Stimulated activated CD8-positive, alpha-beta memory T cell treated with anti-CD3 and anti-CD28 coated beads, Interleukin-4, amount 100 ng/mL, for 48 hours (primary cell): ENCODE measurements at places on chromosomes 13 and 19.

DNA sequence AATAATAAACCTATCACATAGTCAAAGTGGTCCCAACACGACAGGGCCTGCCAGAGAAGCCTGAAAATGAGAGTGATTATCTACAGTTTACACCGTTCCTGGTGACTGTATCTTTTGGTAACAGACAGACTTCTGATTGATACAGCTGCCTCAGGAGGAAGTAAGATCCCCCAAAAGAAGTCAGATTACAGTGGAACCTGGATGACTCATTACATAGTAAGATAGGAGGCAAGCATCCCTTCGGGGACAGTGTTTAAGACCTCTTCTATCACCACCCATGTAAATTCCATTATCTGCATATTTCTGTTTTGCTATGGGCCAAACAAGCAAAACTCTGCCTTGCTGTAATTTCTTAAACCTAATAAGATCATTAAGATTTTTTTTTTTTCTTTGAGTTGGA lies 44.0 kb upstream of the FLT1 start:
- no peak for DNase-seq

- no peak for DNase-seq
These were observed 1.7 kb downstream of the UBXN6 start for GRCh38 chr19:4455719-4456475.

DNA sequence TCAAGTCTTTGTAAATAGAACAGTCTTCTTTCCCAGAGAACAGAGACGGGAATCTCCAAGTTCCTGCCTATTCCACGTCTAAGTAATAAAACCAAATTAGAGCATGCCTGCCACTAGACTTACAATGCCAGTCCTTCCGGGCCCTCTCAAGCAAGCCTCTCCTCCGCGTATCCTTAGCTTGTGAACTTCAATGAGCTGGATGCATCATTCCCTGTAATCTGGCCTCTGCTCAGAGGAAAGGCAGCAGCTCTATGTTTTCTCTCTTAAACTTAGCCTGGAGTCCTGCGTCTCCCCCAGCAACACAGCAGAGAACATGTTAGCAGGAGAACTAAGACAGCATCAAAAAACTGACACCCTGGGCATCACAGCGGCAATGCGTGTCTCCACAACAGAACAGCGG lies 8.2 kb downstream of the NALCN start:
- DNase-seq, result no peak

DNA sequence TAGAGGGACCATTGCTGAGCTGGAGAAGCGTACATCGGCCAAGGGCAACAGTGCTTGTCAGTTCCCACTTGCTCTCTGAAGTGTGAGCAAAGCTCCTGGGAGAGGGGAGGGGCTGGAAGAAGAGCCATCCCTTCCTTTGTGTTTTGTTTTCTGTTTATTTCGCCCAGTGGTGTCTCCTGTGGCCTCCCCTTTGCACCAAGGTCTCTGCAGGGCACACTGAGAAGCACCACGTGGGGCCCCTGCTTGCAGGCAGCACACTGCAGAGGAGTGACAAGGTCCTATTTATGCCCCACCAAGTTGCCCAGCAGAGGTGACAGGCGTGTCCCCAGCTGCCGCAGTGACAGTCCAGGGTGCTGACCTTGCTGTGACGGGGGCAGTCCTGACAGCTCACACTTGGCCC lies 24.0 kb downstream of the GRIN2D start:
- no peak for DNase-seq

DNA sequence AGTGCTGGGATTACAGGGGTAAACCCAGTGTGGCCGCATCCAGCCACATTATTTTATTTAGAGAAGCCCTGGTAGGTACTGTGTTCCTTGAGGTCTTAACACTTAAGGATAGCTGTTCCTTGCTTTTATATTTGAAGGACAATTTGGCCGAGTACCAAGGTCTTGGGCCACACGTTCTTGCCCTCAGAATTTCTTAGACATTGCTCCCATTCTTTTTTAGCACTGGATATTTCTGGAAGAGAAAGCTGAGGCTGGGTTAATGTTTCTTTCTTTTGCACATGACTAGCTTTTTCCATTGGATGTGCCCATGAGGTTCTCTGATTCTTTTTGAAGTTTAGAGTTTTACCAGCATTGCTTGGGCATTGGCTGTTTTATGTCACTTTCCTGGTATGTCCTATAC lies 5.5 kb upstream of the RNF113B start:
- DNase-seq, result no peak

- no peak for DNase-seq
These were observed 527 bp downstream of the KLK6 start for GRCh38 chr19:50968716-50969412.

DNA sequence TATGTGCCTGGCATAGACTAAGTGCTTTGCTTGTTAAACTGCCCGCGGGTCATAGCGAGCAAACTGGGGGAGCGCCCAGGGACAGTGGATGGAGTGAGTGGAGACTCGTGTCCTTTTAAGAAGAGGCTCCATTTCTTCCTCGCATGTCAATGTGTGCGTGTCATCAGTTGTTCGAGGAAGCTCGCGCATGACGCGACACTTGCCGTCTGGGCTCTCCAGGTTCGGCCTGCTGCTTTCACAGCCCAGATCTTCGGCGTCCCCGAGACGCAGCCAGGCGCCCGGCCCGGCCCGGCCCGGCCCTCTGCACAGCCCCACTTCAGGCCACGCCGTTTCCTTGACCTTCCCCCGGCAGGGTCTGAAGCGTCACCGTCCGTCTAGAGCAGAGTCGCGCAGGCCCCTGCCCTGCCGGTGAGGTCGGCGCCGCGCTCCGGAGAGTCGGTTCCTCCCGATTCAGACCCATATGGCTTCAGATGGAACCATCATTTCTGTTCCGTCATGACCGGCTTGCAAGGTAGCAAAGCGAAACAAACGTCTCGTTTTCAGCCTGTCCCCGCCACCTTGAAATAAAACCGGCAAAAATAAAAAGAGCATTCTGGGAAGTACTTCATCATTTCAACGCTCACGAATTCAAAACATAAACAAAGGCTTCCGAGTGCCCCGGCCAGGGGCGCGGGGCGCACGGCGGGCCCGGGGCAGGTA lies 599 bp upstream of the ARHGEF7 start:
- no peak for DNase-seq

DNA sequence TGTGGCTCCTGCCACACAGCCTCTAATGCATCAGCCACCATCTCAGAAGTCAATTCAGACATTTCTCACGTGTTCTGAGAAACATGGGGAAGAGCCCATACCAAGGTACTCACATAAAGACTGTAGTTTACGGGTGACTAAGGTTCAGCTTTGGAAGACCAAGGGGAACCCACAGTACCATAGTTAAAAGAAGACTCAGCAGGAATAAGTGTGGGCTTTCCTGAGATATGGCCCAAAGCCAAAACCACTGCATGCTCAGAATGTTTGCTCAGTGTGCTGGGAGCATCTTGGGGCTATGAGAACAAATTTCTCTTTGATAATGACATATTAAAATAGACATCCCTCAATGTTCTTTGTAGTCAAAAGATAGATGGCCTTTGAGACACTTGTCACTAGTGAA lies 283.8 kb downstream of the DCT start:
- no peak for DNase-seq

DNA sequence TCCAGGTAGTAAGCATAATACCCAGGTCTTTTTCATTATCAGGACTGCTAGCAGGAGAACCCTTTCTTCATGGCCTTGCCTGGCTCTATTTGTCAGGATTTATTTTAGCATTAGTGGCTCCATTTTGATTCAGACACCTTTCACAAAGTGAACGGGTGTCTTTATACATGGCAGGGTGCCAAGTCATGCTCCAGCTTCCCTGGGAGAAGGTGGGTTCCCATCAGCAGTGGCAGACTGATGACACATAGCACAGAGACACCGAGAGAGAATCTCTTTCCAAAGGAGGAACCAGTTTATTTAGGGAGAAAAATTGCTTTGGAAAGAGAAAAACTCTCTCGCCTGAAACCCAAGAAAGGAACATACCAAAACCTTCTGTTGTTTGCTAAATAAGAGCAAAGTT lies 135.3 kb upstream of the TMTC4 start:
- no peak for DNase-seq

DNA sequence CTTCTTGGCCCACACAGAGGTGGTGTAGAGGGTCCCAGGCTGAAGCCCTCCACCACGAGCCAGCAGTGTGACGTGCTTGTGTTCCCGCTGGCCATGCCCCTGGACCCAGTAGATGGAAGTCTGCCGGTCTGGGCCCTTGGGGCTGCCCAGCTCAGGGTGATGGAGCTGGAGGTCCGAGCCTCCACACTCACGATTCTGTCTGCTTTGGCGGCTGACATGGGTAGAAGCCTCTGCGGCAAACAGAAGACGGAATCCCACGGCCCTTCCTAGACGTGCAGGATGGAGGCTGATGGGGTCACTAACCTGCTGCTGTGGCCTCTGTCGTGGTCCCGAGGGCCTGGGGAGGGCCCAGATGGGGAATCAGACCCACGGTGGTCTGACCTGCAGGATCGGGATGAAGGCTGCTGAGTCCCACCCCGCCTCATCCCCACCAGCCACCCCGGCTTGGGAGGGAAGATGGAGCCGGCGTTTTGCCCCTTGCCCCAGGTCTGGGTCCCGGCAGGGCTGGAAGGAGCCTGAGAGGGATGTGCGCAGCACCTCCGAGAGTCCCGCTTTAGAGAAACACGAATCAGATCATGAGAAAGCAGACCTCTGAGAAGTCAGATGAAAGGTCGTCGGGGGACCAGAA lies 4.4 kb downstream of the TMEM86B start:
- DNase-seq, result no peak
